Hepatic stellate cell (primary cell): ENCODE measurements at places on chromosomes 2 and 18.
A peak's percentile ranks its signal among the peaks of the same experiment; 100 is the strongest.

DNA sequence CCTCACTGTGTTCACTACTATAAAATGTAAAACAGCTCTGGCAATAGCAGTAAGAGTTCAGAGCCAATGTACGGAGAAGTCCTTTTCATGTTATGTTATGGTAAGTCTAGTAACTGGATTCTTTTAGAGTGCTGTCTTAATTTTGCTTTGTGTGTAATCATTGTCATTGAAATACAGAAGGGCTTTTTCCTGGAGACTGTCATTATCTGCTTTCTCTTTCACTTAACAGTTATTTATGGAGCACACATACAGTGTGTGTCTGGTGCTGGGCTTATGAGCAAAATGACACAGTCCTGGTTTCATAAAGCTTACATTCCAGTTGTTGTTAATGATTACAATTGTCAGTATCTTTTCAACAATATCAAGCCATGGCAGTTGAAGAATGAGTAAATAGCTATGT lies 95.5 kb downstream of the CCDC102B start:
- DNase-seq = no peak

- peak; percentile 55 for DNase-seq
Observed at GRCh38 chr2:235494716-235495372, 1.0 kb downstream of the AGAP1 start.

DNA sequence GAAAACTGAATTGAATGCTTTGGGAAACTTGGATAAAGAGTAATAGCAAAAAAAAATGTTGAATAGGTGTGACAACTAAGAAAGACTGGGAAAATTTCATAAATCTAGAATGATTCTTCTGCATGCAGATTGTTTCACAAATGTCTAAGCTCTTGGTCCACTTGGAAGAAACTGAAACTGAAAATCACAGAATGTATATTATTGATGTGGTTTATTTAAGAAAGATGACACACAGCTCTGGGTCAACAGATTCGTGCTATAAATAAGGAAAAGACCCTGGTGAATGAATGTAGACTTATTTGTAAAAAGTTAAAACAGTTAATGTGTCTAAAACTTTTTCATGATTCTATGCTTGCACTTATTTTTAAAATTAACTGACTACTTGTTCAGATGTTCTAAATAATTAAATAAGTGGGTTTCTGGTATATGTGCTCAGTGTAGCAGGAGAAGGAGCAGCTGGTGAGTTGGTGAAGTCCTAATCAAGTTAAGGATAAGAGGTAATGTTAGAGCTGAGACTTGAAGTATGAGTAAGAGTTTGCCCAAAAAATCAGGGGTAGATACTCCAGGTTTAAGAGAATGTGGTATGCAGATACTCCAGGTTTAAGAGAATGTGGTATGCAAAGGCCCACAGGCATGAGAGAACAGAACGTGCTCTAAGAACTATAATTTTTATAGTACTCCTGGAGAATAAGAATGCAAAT lies 24.5 kb downstream of the UGP2 start:
- peak; percentile 19 for DNase-seq

- no peak for DNase-seq
Observed at GRCh38 chr2:112454586-112454985, 21.1 kb upstream of the RGPD8 start.

- DNase-seq = no peak
Observed at GRCh38 chr2:158473719-158474392, 17.1 kb downstream of the PKP4 start.

DNA sequence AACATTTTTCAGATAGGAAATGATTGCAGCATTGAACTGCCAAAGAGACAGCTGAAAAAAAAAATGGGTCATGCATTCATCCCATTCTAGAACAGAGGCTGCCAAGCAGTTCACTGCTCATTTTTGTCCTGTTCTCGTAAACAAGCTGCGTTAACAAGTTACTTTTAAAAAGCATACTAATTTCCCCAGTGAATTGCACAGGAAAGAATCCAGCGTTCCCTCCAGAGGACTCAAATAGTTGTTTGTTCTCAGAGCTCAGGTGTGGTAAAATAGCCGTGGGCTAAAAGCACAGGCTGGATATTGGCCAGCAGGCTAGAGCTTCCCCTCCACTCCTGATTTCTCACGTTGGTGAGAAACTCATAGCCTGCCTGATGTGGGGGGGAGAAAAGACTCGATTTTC lies 76.1 kb upstream of the AQP4 start:
- no peak for DNase-seq

DNA sequence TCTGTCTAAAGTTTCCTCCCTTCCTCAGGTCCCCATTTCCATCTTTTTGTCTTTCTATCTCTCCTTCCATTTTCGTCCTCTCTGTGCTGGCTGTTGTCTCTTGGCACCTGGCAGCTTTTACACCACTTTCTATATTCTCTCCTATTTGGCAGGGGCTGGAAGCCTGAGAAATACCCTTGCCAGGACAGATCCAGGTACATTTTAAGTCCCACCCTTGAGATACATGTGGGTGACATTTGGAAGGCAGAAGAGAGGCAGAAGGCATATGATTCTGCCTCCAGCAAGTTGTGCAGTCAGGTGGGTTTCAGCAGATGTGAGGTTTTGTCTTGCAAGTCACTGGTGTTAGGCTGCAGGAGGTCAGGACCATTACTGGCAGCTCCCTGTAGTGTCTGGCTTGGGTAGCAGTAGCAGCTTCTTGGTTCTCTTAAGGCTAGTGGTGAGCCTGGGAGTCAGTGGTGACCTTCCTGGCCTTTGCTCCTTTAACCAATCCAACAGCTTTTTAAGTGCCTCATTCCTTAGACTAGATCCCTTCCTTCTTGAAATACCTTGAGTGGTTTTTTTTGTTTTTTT lies 90.1 kb downstream of the CAPN13 start:
- DNase-seq = no peak

GRCh38 chr2:100427627-100428258 lies 10.3 kb upstream of the CHST10 start:
- DNase-seq = peak; percentile 26

- no peak for DNase-seq
Observed at GRCh38 chr2:219254590-219255201, 978 bp upstream of the TUBA4A start.

DNA sequence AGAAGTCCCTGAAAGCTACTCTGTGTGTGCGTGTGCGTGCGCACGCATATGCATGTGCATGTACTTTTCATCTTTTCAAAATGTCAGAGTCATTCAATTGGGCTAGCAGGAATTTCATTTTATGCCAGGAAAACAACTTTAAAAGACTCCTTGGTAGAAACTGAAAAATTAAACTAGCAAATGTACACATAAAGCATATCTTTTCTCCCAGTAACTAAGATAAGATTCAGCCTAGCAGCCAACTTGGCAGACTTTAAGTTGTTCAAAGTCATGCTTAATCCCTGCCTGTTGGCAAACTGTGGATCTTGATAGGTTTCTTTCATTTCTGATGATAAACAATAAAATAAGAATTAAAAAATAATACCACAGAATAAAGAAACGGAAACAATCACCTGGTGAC lies 1129.1 kb downstream of the LRP1B start:
- no peak for DNase-seq

- no peak for DNase-seq
Observed at GRCh38 chr2:134127496-134127895, 126.4 kb upstream of the MGAT5 start.

DNA sequence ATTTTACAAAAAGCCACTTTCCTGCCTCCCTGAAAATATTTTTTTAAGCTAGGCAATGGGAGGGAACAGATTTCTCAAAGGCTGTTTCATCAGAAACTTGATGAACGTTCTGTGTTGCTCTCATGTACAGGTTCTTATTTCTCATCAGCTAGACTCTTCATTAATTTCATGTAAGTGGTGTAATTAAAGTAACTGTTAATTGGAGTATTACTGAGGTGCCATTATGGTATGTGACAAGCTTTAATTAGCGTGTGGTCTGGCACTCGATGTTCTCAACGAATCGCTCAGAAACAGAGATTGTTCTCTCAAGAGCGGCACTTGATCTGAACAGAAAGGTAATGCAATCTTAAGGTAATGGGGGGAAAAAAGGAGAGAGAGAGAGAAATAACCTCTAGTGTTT lies 81.9 kb upstream of the MYCN start:
- no peak for DNase-seq

DNA sequence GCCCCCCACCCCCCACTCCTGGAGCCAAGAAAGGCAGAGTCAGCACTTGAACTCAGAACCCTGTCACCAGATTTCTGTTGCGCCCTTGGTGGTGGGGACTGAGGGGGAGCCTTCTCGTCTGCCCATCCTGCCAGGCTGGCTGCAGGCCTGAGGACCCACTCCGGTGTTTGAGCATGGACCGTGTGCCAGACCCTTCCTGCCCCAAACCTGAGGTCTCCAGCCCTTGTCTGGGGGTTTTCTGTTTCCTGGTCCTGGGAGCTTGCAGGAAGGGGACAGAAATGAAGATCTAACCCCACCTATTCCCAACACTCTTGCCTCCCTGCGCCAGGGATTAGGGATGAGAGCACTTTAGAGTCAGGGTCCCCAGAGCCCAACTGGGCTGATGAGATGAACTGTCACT lies 190.6 kb downstream of the HAUS1 start:
- no peak for DNase-seq

DNA sequence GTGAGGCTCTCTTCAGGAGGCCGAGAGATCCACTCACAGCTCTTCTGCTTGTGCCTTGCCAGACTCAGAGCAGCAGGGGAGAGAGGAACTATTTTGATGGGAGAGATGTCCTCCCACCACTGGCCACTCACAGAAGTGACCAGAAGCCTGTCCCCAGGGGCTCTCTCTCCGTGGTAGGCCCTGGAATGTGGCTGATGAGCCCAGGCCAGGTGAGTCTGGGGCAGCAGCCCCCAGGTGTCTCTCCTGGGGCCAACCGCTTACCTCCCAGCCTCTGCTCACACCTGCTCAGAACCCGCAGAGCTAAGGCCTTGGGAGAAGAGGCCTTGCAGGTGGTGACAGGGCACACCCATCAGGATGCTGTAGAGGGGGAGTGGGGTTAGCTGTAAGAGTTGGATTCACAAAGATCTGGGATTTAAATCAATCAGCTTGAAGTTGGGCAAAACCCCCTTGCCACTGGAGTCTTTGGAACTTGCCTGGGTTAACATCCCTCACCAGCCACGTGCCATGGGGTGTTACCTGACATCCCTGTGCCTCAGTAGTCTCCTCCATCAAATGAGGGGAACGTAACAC lies 29.1 kb upstream of the ASB18 start:
- DNase-seq = no peak

GRCh38 chr2:40279001-40279400 lies 172.9 kb downstream of the SLC8A1 start:
- DNase-seq = no peak

DNA sequence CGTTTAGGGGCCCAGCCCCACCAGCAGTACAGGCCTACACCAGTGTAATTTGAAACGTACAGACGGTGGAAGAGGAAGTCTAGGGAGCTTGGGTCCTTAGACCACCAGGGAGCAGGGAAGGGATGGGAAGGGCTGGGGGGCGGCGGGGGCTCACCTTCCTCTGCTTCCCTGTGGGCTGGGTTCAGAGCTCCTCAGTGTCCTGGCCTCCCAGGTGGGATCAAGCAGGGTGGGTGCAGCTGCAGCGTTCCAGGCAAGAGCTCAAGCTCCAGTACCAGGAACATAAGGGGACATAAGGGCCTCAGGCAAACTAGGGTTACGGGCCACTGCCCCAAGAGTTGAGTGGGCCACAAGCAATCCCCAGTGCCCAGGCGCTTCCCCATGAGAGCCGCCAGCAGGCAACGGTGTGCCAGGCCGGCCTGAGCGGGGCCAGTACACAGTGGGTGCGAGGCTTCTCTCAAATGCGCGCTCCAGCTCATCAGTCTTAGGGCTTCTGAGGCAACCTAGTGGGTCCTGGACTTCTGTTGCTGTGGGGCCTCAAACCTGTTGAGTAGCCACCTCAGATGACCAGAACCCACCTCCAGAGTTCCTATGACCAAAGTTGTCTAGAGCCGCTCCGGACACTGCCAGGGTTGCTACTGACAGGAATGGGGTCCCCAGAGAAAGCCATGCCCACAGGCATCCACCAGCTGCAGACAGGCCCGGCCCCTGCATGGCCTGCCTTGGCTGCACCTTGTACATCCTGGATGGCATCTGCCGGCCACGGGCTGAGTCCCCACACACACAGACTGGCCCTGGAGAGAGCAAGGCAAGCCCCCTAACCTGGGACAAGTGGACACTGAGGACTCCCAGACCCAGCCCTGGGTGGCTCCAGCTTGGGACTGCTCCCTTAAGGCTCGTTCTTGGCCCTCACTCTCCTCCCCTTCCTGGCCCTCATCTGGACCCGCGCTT lies 5.2 kb downstream of the ANKRD23 start:
- DNase-seq = no peak

DNA sequence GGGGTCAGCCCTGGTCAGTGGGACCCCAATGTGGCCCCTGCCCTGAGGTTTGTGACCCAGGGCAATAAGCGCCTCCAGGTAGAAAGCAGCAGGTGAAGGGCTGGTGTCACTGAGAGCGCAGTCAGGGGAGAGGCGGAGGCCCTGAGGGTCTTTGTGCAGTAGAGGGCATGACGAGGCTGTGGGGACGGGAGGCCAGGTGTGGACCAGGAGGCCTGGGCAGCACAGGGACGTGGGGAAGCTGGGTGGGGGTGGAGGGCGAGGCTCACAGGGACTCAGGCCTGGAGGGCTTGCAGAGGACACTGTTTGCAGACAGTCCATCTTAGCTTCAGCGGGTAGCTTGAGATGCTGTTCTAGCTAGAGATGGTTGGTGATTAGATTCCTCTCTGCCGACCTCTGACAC lies 32.0 kb downstream of the TRAF3IP1 start:
- no peak for DNase-seq

GRCh38 chr18:72819050-72819449 lies 48.7 kb downstream of the NETO1 start:
- DNase-seq = no peak

DNA sequence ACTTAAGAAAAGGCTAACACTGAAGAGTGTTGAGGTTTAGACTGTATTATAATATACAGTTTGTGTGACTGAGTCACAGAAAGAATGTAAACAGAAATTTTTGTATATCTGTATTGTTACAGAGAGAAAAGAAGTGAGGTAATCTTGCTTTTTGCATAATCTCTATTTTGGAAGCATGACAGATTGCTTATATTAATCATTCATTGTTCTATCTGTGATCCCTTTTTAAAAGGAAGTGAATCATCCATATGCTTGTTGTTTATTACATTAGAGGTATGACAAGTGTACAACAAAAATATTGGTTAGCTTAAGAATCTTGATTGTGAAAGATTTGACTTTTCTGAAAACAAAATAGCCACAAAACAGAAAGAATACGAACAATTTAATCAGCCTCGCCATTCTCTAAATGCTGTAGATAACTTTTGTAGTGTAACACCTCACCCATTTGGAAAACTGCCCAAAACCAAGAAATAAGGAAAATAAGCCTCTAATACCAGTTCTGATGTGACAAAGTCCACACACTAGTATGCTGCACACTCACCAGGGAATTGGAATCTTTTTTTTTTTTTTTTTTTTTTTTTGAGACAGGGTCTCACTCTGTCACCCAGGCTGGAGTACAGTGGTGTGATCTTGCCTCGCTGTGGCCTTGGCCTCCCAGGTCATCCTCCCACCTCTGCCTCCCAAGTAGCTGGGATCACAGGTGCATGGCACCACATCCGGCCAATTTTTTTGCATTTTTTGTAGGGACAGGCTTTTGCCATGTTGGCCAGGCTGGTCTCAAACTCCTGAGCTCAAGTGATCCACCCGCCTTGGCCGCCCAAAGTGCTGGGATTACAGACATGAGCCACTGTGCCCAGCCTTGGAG lies 91.5 kb upstream of the LPIN2 start:
- no peak for DNase-seq

- no peak for DNase-seq
Observed at GRCh38 chr2:217418544-217418943, 558.7 kb upstream of the TNP1 start.

GRCh38 chr2:192067631-192068030 lies 127.1 kb downstream of the TMEFF2 start:
- no peak for DNase-seq
